Natural killer cell treated with Interleukin-12 subunit alpha and Interleukin-12 subunit beta and Interleukin-15 and Interleukin-18, amount 100 ng/mL, for 72 hours (primary cell): ENCODE measurements at places on chromosomes 6 and 20.

GRCh38 chr6:166502453-166502852 is 84.0 kb downstream of the RAMACL start:
- no peak for DNase-seq

GRCh38 chr6:111176038-111176759 is 88.9 kb downstream of the SLC16A10 start:
- no peak for DNase-seq

DNA sequence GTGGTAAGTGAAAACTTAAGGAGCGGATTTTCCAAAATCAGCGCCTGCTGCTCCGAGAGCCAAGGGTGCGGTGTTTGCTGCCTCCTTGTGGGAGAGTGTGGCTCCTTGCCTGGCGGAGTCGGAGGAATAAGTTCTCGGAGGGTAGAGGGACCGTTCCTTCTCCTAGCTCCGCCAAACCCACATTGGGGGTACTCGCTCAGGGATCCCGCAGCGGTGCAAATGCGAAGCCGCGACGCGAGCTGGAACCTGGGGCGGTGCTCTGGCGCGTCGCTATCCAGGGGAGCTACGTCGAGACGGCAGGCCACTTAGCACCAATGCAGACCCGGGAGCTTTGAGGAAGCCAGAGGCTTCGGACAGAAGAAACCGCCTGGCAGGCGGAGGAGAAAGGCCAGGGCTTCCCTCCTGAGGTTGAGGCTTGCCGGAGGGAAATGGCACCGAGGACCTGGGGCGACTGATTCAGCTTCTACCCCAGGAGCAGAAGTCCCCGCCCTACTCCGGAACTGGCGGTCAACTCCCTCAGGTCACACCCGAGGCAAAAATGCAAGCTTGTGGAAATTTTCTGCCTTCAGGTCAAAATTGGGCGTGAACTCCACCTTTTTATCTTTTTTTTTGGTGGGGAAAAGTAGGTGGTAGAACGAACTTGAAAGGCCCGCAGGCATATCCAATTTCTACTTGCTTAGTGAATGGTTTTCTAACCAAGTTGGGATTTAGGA is 5.7 kb upstream of the DDX43 start:
- peak; percentile 77 for DNase-seq

- DNase-seq: no peak
These were observed 6.0 kb downstream of the POU3F2 start for GRCh38 chr6:98840385-98840784.

DNA sequence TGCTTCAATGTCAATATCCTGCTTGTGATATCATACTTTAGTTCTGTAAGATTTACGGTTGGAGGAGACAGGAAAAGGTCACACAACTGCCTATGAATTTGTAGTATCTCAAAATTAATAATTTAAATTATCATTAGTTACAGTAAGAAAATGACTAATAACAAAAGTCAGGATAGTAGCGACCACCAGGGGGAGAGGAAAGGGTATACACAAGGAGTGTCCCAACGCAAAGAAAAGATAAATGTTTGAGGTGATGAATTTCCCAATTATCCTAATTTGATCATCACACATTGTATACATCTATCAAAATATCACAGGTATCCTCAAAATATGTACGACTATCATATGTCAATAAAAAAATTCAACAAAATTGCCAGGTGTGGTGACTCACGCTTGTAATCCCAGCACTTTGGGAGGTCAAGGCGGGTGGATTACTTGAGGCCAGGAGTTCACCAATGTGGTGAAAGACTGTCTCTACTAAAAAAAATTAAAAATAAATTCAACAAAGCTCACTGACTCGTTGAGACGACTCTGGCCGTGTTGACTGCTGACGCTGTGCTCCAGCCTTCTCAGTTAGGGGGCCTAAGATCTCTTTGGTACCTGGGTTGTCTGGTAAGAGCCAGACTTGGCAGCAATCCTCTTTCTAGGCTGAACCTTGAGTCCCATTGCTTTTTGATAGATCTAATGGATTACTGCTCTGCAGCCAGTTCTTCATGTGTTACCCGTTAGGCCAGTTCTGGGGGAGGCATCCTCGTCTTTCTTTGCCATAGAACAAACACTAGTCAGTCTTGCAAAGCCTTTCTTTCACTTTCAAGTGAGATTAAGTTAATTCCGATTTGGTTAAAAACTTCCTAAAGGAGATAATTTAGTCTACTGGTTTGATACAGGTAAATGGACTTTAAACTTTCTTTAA is 9.0 kb upstream of the OVOL2 start:
- no peak for DNase-seq

DNA sequence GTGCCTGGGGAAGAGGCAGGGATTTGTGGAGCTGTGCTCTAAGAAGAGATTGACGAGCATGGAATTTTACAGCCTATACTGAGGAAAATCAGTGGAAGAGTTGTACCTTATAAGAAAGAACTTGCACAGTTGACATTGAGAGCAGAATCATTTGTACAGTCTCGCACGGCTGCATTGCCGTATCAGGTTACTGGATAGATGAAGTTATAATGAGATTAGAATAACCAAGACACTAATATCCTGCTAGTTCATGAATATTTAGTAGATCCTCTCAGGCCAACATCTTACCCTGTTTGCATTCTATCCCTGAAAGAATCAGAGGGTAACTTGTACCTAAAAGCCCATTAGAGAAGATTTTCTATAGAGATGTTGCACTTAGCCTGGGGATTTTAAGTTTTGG is 447.1 kb downstream of the PREX1 start:
- DNase-seq: no peak

DNA sequence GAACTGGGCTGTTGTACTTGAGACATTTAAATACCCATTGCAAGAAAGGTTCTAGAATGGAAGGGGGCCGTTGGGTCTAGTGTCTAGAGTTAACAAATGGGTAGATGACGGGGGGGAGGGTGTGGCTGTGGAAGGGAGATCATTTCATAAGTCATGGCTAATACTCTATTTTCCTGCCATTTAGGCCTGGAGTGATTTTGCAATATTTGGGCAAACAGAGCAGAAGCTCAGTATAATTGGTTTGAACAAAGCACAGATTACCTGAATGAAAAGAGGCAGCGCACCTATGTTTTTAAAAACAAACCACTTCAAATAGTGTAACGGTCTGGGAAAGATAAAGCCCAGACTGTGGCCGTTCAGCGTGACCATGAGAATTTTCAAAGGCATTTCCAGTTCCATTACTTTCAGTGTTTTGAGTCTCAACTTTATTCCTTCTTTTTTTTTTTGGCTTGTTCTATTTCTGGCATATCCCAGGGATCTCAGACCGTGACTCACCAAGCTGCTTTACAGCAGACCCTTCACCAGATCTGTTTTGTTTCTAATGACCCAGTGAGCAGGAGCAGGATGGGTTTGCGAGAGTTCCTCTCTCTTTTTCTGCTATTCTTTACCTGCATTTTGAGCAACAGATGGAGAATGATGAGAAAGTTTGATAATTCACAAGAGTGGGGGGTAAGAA is 73.7 kb downstream of the LYRM2 start:
- no peak for DNase-seq

GRCh38 chr6:128478230-128479047 is 42.0 kb downstream of the PTPRK start:
- no peak for DNase-seq

- no peak for DNase-seq
These were observed 60.9 kb downstream of the IRF4 start for GRCh38 chr6:452301-453067.

- no peak for DNase-seq
These were observed 9.4 kb upstream of the POPDC3 start for GRCh38 chr6:105189026-105189820.

GRCh38 chr6:129748901-129749748 is 39.1 kb upstream of the ARHGAP18 start:
- no peak for DNase-seq

GRCh38 chr6:74431873-74432580 is 736.0 kb downstream of the CD109 start:
- DNase-seq: no peak

DNA sequence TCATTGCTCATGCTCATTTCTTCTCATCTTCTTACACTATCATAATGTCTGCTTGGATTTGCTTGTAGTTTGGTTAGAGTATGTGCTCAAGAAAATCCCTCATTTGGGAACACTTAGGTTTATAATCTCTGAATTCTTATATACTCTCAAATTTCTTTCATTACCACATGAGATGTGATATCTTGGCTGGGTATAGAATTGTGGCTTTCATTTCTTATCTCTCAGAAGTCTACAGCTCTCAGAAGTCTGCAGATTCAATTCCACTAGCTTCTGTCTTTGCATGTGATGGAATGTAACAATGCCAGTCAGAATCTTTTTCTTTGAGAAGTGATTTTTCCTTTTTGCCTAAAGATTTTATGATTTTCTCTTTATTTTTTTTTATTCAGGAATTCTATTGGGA is 50.9 kb downstream of the STMND1 start:
- no peak for DNase-seq

DNA sequence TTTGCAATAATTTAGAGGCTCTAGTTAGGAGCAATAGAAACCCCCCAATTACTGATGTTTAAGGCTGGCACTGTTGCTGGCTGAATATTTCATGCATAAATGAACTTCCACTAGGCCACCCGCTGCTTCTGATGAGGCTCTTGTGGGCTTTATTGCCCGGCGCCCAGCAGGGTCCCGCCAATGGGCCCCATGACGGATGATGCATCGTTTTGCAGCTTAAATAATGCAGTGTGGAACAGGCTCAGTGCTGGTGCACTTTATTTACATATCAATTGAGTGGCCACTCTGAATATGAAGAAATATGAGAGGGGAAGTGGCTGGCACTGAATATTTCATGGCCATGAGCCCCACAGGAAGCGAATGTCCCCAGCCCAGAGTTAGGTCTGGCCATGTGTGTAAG is 155.3 kb upstream of the MAFB start:
- DNase-seq: no peak

- DNase-seq: no peak
These were observed 131.0 kb downstream of the ID4 start for GRCh38 chr6:19968201-19968600.

- no peak for DNase-seq
These were observed 30.2 kb upstream of the DACT2 start for GRCh38 chr6:168349718-168350210.

DNA sequence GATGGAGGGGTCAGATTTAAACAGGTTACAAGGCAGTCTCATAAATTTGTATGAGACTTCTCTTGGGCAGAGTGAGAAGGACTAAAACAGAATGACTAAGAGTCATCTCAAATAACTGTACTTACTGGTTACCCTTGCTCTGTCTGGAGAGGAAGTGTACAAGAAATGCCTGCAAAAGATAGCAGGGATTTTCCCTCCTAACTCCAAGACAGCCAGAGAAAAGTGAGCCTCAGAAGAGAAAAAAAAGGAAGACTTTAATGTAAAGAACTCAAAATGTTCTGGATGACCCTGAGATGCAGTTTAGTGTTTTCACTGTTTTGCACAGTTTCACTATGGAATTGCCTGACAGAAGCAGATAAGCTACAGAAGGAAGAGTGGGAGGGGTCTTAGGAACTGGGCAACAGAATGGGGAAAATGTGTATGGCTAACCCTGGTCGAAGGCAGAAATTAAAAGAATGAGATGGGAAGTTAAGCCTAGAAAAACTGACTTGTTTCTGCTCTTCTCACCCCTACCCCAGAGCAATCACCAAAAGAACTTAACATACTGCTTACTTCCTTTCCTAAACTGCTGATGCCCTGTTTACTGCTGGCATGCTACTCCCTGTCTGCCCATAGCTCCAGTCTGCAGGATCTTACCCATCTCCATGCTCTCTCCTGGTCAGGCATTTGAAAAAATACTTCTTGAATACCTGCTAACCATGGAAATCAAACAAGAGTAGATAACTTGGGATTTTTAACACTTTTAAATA is 98.1 kb upstream of the MARCKS start:
- DNase-seq: no peak

- DNase-seq: no peak
These were observed 52.7 kb downstream of the EBF4 start for GRCh38 chr20:2745060-2745910.

GRCh38 chr6:15948930-15949900 is 179.7 kb upstream of the MYLIP start:
- DNase-seq: no peak

DNA sequence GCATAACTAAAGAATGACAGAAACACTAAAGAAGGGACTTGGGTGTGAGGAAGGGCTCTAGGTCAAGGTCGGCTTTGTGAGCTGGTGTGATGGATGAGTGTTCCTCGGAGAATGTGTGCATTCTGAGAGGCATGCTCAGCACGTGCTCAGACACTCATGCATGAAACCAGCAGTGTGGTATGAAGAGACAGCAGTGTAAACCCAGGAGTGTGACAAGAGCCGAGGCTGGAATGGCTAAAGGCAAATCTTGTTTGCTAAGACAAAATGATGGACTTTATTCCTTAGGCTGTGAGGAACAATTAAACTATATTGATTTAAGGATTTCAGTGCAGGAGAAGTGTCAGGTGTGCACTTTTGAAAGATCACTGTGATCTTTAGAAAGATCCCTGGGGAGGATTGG is 107.4 kb upstream of the MAP7 start:
- DNase-seq: no peak

GRCh38 chr20:62412194-62413024 is 5.3 kb upstream of the CABLES2 start:
- no peak for DNase-seq

- no peak for DNase-seq
These were observed 126.1 kb upstream of the RPS6KA2 start for GRCh38 chr6:166752928-166753721.

GRCh38 chr20:42650191-42650746 is 539.4 kb downstream of the PTPRT start:
- DNase-seq: no peak

GRCh38 chr20:20276811-20277530 is 90.9 kb upstream of the INSM1 start:
- DNase-seq: no peak

DNA sequence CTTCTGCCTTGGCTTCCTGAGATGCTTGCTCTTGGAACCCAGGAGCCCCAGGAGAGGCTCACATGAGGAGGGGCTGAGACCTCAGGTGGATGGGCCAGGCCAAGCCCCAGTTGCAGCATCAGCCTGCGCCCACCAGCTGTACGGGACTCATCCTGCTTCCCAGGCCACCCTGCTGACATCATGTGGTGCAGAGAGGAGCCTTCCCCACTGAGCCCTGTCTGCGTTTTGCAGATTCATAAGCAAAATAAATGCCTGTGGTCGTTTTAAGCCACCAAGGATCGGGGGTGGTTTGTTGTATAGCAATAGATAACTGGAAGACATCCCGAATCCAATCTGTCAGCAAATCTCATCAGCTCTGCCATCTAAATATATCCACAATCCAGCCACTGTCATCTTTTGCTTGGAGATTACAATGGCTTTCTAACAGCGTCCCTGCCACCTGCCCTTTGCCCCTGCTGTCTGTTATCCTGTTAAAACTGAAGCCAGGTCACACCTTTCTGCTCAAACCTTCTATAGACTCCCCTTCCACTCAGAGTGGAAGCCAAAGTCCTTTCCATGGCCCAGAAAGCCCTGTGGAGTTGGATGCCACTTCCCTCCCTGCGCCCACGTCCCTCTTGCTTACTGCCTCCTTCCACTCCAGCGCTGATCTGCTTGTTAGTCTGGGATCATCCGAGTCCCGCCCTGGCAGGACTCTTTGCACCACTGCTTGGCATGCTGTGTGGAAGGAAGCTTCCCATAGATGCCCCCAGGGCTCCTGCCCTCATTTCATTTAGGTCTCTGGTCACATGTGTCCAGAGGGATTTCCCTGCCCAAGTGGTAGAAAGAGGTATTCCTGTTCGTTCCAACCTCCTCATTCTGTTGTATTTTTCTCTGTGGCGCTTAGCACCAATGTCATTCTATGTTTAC is 24.0 kb upstream of the MLN start:
- DNase-seq: no peak
